ENCODE measurements at places on chromosomes 6 and 20.

- no peak for DNase-seq
Observed at GRCh38 chr6:6635869-6636268, 47.3 kb downstream of the LY86 start.

GRCh38 chr20:47743671-47744070 lies 41.6 kb downstream of the SULF2 start:
- no peak for DNase-seq

GRCh38 chr6:21801446-21802174 lies 208.1 kb downstream of the SOX4 start:
- no peak for DNase-seq

GRCh38 chr6:13436399-13437217 lies 50.8 kb downstream of the GFOD1 start:
- DNase-seq: no peak

DNA sequence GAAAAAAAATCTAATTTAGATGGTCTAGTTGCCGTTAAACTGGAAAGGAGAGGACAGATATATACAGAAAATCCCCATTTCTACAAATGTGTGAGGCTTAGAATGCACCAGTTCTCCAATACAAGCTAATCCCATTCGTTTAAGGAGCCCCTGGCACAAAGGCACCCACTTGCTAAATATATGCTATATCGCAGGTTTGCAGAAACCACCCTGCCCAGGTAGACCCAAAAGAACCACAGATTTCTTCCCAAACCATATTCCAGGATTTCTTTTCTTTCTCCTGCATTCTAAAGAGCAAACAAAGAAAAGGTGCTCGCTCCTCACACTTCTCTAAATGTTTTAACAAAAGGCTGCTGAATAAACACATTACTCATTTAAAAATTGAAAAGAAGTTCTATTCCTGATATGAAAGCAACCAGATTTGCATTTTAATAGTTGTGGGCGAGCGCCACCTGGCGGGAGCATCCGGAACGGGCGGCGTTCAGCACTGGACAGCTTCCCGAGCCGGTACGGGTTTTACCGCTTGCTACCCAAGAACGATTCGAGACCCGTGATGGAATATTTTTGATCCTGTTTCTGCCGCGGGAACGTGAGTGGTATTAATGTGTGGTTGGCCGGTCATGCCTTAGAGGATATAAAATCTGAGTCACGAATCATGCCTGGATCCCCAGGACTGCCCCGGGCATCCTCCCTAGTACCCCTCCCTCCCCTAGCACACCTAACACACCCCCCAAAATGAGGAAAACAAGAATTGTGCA lies 2.1 kb downstream of the PTPRT start:
- DNase-seq: peak; percentile 25

DNA sequence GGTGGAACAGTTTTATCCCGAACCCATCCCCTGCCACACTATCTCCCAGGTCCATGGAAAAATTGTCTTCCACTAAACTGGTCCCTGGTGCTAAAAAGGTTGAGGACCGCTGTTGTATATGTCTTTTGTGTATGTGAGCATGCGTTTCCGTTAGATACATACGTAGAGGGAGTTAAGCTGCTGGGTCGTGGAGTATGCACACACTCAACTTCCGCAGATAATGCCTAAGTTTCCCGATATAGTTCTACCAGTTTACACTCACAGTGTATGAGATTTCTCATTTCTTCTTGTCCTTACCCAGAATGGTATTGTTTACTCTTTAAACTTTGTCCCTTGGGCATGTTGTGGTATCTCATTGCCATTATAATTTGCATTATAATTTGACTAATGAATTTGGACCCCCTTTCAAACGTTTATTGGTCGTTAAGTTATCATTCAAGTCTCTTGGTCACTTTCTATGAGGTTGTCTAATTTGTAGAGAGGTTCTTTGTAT lies 50.5 kb upstream of the SCAF8 start:
- no peak for DNase-seq

DNA sequence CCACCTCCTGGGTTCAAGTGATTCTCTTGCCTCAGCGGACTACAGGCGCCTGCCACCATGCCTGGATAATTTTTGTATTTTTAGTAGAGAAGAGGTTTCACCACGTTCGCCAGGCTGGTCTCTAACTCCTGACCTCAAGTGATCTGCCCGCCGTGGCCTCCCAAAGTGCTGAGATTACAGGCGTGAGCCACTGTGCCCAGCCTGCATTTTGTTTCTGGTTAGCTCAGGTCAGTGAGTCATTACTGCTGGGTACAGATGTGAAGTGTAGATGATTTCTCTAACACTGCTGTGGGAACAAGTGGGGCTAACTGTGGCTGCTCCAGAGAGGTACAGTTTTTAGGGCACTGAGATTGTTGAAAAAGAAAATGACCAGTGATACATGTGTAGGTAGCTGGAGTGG lies 188.6 kb downstream of the PRL start:
- DNase-seq: no peak

Data from CD4-positive, alpha-beta T cell treated with Interleukin-4 for 1 hour (primary cell).